GF-D8 (cell line): ENCODE measurements at places on chromosomes 3 and 15.
A peak's percentile ranks its signal among the peaks of the same experiment; 100 is the strongest.

GRCh38 chr3:9216736-9217135 lies 32.7 kb downstream of the SRGAP3 start:
- DNase-seq = no peak

DNA sequence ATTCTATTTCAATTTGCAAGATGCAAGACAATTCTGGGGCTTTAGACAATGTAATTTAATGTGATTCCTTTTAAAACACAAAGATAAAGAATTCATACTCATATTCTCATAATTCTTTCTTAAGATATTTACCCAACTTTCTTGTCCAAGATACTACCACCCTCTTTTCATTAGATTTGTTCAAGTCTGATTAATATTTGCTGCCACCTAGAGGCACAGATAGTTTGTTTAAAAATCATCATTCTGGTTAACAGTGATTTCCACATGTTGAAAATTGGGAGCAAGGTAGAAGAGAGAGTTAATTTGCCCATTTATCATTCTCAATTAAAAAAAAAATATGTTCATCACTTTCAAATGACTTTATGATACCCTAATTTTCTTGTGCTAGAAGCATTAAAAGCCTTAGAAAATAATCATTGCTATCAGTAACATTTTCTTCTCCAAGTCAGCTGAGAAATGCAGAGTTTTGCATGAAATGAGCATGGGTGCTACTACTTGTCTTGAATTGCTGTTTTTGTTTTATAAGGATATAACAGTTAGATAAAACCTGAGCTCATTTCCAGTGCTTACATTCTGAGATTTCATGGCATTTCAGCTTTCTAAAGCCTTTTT lies 11.6 kb downstream of the TAMM41 start:
- DNase-seq = no peak

DNA sequence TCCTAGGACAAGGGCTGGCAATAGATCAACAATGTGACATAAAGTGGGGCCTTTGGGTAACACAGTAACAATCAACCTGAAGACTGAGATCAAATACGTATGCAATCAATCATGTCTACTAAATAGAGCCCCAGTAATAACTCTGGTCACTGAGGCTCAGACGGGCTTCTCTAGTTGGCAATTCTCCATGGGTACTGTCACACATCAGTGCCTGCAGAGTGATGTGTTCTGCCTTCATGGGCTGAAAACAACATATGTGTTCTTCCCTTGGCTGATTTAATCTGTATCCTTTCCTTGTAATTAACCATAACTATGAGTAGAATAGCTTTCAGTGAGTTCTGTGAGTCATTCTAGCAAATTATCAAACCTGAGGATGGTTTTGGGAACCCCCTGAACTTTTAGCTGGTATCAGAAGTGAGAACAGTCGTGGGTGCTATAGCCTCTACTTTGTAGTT lies 113.6 kb downstream of the TMCO5A start:
- no peak for DNase-seq

- DNase-seq = peak; percentile 15
These were observed 490.8 kb downstream of the IGSF11 start for GRCh38 chr3:118543832-118544231.

GRCh38 chr3:184583578-184584451 lies 22.2 kb downstream of the EPHB3 start:
- no peak for DNase-seq

- no peak for DNase-seq
These were observed 59.0 kb upstream of the ACKR4 start for GRCh38 chr3:132538072-132538471.

GRCh38 chr3:112604536-112604935 lies 36.4 kb downstream of the CCDC80 start:
- no peak for DNase-seq

GRCh38 chr15:82771789-82772607 lies 33.9 kb downstream of the FSD2 start:
- DNase-seq = no peak

DNA sequence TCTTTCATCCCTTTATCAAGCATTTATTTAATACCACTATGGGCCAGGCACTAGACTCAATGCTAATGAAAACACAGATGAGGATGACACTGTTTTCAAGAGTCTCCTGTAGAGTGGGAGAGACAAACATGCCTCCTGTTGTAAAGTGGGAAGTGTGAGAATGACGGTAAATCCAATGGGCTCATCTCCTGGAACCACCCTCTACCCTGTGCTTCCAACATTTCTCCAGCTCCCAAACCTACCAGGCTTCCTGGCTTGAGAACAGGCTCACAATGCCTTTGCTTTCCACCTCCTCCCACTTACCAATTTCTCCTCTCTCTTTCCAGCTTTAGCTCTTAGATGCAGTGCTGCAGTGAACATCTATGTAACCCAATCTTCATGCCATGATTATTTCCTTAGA lies 54.1 kb upstream of the TBC1D23 start:
- DNase-seq = no peak

GRCh38 chr3:133077688-133078087 lies 39.5 kb downstream of the TMEM108 start:
- DNase-seq = no peak

- DNase-seq = no peak
These were observed 18.6 kb upstream of the IREB2 start for GRCh38 chr15:78419367-78419766.

DNA sequence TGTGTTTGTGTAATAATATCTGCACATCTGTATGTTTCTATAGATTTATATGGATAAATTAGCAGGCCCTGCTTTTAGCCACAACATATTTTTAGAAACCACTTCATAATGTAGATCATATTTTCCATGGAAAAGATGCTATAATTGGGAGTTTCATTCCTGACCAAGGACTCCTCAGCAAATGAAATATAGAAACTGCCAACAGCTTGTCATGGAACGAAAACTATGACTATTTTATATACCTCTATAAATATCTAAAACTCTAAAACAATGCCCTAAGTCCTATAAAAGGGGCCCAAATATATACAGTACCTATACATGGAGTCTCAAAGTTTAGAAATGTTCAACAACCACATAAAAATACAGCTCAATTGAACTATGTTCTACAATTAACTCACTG lies 27.9 kb downstream of the EID1 start:
- no peak for DNase-seq

DNA sequence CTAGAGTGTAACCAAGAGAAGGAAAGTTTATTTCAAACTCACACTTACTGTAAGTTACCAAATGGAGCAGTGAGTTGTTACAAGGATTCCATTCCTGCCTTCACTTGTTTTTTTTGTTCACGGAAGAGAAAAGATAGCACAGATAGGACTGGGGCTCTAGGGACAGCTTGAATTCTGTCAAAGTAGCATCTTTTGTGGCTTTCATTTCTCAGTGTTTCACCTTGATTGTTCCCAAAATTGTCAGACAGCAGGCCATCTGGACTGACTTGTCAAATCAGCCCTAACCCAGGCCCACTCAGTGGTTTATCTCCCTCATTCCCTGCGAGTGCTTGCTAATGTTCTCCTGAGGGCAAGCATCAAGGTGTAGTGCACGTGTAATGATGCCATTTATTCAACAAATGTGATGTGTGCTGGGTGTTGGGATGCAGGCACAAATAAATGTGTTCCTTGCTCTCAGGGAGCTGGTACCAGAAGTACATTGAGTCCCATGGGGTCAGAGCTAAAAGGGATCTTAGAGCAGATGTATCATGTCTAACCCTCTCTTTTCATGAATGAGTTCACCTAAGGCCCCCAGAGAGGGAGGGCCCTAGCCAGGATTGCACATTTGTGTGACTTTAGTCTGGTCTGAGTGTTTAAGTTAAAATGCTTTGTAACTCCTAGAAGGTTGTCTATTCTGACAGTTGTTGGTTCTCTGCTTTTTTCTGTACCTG lies 49.1 kb downstream of the PDHB start:
- no peak for DNase-seq

- DNase-seq = no peak
These were observed 89.5 kb downstream of the PTPRG start for GRCh38 chr3:61650719-61651410.

DNA sequence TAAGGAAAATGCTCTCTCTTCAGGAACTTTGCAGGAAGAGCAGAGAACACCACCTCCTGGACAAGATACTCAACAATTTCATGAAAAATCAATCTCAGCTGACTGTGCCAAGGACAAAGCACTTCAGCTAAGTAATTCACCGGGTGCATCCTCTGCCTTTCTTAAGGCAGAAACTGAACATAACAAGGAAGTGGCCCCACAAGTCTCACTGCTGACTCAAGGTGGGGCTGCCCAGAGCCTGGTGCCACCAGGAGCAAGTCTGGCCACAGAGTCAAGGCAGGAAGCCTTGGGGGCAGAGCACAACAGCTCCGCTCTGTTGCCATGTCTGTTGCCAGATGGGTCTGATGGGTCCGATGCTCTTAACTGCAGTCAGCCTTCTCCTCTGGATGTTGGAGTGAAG lies 200.5 kb downstream of the AKAP13 start:
- no peak for DNase-seq

DNA sequence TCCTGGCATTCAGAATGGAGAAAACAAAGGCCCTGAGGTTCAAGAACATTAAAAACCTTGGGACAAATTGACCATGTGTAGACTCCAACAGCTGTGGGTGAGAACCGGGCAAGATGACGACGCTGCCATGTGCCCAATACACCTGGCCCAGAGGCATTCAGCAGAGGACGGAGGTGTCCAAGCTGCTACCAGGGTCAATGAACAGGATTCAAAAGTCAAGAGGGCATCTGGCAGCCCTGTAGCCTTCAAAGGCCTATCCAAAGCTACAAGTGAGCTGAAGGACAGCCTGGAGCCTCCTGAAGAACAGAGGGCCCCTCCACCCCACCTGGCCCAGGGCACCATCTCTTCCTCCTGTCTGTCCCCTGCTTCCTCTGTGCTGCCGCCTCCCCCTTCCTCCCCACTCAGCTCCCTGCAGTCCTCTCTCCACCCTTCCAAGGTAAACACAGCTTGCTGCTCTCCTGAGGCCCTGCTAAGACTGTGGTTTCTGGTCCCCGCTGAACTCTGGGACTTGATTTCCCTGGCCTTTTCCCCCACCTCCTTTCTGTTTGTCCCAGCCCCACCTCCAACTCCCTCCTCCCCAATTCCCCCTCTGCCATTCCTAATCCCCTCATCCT lies 57.5 kb downstream of the HMCES start:
- no peak for DNase-seq

GRCh38 chr3:3134750-3135448 lies 8.2 kb downstream of the TRNT1 start:
- DNase-seq = no peak

DNA sequence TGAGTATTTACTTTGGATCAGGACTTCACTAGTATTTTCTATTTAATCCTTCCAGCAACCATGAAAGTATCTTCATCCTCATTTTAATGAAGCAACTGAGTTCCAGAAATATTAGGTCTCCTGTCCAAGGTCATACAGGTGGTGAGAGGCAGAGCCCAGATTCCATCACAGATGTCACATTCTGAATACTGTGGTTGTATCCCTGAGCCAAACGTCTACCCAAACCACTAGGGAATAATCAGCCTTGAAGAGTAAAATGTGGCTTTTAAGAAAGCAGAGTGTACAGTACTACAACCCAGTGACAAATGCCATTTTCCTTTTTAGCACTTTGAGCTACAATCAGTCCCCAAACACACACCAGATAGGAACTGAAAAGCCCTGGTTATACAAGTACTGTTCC lies 93.3 kb upstream of the TRIM42 start:
- DNase-seq = no peak

DNA sequence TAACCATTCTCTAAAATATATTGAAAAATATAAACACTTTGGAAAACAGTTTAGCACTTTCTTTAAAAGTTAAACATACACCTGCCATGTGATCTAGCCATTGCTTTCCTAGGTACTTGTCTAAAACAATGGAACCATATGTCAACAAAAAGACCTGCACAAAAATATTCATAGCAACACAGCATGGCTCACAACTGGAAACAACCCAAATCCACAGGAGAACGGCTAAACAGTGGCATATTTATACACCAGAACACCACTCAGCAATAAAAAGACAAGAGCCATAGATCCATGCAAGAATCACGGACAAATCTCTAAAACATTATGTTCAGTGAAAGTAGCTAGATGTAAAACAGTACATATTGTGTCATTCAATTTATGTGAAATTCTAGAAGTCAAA lies 221.3 kb upstream of the UBE2E2 start:
- DNase-seq = no peak

GRCh38 chr15:63066272-63066671 lies 23.7 kb downstream of the TPM1 start:
- no peak for DNase-seq

GRCh38 chr3:88195951-88196434 lies 46.2 kb downstream of the C3orf38 start:
- DNase-seq = no peak

GRCh38 chr15:32967521-32967920 lies 227.0 kb downstream of the FMN1 start:
- DNase-seq = no peak

DNA sequence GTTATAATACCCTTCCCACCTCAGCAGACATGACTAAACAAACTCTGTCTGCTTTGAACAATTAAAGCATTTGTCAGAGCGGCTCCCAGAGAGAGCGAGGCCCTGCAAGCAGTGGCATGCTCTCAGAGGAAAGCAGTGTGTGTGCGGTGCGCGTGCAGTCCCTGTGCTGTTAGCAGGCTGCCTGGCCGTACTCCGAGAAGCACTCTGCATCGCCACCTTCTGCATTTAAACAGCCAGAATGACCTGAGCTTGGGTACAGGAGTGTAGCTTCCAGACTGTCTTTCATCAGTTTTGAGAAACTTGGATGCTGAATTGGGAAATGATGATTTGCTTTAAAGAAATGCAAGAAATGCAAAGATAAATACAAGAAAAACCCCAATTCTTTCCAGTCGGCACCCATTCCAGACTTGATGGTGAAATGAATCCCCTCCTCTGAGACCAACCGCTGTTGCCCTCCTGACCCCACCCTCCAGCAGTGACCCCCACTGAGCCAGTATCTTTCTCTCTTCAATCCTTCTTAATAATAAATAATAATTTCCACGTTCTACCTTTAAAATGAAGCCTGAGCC lies 113.5 kb downstream of the VGLL4 start:
- no peak for DNase-seq

GRCh38 chr3:104610730-104611652 lies 755.7 kb upstream of the ALCAM start:
- no peak for DNase-seq

- no peak for DNase-seq
These were observed 160.6 kb upstream of the ATP10A start for GRCh38 chr15:26023691-26024090.

GRCh38 chr3:165607221-165607620 lies 230.0 kb downstream of the BCHE start:
- DNase-seq = no peak
